ENCODE measurements at places on chromosomes 3 and 15.

DNA sequence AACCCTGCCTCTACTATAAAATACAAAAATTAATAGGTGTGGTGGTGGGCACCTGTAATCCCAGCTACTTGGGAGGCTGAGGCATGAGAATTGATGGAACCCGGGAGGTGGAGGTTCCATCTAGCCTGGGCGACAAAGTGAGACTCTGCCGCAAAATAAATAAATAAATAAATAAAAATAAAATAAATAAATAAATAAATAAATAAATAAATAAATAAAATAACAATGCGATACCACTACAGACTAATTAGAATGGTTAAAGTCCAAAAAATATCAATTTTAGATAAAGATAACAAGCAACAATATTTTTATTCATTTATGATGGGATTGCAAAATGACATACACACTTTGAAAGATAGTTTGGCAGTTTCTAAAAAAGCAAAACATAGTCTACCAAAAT lies 1131.5 kb downstream of the SI start:
- no peaks in the 10 kb centered on the region for H3K4me1 ChIP-seq
- no peaks in the 10 kb centered on the region for H3K36me3 ChIP-seq
- no peak for DNase-seq
- H3K27ac ChIP-seq: no peak overlapping the region
- no peak overlapping the region for H3K4me3 ChIP-seq

- H3K4me1 ChIP-seq: peaks cover 12% of the 10 kb centered on the region
- H3K4me3 ChIP-seq: no peak overlapping the region
- peaks cover 33% of the 10 kb centered on the region for H3K27me3 ChIP-seq
- no peaks in the 10 kb centered on the region for H3K36me3 ChIP-seq
- DNase-seq: no peak
These were observed 16.1 kb downstream of the SPTBN5 start for GRCh38 chr15:41877631-41878354.

- H3K27me3 ChIP-seq: no peaks in the 10 kb centered on the region
- no peak for DNase-seq
- H3K4me3 ChIP-seq: no peak overlapping the region
- no peaks in the 10 kb centered on the region for H3K4me1 ChIP-seq
These were observed 128.3 kb downstream of the SMAD6 start for GRCh38 chr15:66830358-66830757.

DNA sequence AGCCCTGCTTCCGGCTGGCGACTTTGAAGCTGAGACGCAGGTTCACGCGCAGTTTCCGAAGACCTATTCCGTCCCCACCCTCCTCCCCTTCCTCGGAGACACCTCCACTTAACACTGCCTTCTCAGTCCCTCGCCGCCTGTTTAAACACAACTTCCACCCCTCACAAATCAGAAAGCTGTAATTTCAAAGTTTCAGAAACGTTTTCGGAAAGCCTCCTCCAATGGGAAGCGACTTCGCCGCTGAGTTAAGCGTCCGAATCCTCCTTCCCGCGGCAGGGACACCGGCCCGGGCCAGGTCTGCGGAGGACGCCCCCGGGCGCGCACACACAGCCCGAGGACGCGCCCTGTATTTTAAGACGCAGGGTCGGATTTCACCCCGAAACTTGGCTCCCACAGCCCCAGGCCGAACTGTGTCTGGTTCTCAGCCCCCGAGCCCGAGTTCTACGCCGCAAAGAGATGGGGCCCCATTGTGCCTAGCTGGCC lies 559 bp upstream of the LRRN1 start:
- peaks cover 25% of the 10 kb centered on the region for H3K4me1 ChIP-seq
- peaks cover 45% of the 10 kb centered on the region for H3K27me3 ChIP-seq
- DNase-seq: no peak
- peak overlapping the region; percentile 57 for H3K4me3 ChIP-seq

- H3K4me3 ChIP-seq: no peak overlapping the region
- H3K36me3 ChIP-seq: no peaks in the 10 kb centered on the region
- no peak overlapping the region for H3K27ac ChIP-seq
- DNase-seq: peak; percentile 56
These were observed 33.8 kb downstream of the ALDH1L1 start for GRCh38 chr3:126146525-126147146.

- no peak overlapping the region for H3K4me3 ChIP-seq
- no peak overlapping the region for H3K27ac ChIP-seq
- H3K4me1 ChIP-seq: no peaks in the 10 kb centered on the region
- no peak for DNase-seq
These were observed 222.5 kb downstream of the SUCLG2 start for GRCh38 chr3:67431887-67432286.

DNA sequence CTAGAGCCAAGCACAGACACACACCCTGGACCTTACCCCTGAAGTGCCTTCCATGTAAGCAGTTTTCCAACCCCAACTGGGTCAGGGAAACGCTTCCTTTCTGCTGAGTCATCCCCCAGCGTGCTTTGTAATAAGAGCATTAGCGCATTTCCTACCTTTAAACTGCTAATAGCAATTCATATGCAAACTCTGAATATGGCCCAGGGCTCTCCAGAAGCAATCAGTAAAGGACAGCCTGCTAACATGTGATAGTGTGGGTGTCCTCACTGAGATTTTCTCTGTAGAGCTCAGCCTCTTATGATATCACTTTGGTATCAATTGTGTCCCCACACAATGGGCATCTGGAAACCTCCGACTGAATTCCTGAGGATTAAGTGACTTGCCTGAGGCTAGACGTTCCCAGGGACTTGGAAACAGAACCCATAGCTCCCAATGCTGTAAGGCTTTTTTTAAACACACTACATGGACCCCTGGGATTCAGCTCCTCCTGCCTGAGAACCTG lies 5.6 kb downstream of the GABRB3 start:
- H3K27me3 ChIP-seq: peaks cover 53% of the 10 kb centered on the region
- H3K4me1 ChIP-seq: peaks cover 8% of the 10 kb centered on the region
- no peak overlapping the region for H3K4me3 ChIP-seq
- H3K36me3 ChIP-seq: no peaks in the 10 kb centered on the region
- no peak overlapping the region for H3K27ac ChIP-seq
- DNase-seq: no peak

GRCh38 chr3:71495708-71496472 lies 87.6 kb downstream of the FOXP1 start:
- H3K27me3 ChIP-seq: no peaks in the 10 kb centered on the region
- H3K4me1 ChIP-seq: no peaks in the 10 kb centered on the region
- H3K4me3 ChIP-seq: no peak overlapping the region
- no peak for DNase-seq
- H3K36me3 ChIP-seq: no peaks in the 10 kb centered on the region

GRCh38 chr3:74832925-74833324 lies 218.5 kb upstream of the CNTN3 start:
- H3K4me1 ChIP-seq: no peaks in the 10 kb centered on the region
- no peak overlapping the region for H3K27ac ChIP-seq
- H3K4me3 ChIP-seq: no peak overlapping the region
- no peak for DNase-seq

DNA sequence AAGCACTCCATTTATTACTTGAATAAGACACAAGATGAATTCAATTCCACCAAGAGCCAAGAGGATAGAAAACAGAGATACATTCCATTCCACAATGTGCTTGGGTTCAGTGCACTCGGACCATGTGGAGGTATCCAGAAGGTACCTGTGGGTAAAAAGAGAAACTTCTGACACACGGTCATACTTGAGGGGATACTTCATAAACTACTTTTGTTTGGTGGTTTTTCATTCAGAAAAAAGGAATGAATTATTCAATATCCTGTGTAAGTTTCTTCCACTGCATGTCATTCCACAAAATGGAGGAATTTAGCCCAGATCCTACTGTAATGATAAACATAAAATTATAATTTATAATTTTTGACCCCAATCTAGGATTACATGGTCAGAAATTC lies 5.7 kb downstream of the TM4SF1 start:
- H3K36me3 ChIP-seq: no peaks in the 10 kb centered on the region
- no peaks in the 10 kb centered on the region for H3K27me3 ChIP-seq
- no peak overlapping the region for H3K27ac ChIP-seq
- no peak overlapping the region for H3K4me3 ChIP-seq
- no peak for DNase-seq
- H3K4me1 ChIP-seq: peaks cover 26% of the 10 kb centered on the region

DNA sequence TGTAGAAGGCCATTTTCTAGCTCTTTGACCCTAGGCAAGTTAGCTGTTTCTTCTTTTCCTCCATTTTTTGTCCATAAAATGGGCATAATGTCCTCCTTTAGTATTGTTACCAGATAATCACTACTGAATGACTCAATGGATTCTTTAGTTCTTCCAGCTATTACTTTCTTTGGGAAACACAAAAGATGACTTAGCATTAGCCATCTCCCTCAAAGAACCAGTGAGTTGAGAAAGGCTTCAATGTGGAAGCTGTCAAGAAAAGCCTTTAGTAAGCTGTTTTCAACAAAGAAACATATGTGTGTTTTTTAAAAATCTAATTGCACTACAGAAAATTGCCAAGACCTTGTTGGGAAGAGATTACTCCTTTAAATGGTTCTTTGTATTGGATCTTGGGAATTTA lies 135.7 kb downstream of the SLC9A9 start:
- no peaks in the 10 kb centered on the region for H3K27me3 ChIP-seq
- no peaks in the 10 kb centered on the region for H3K36me3 ChIP-seq
- DNase-seq: no peak
- no peak overlapping the region for H3K27ac ChIP-seq
- peaks cover 4% of the 10 kb centered on the region for H3K4me1 ChIP-seq

GRCh38 chr15:80106051-80106450 lies 46.6 kb downstream of the ZFAND6 start:
- no peaks in the 10 kb centered on the region for H3K27me3 ChIP-seq
- no peak for DNase-seq
- no peaks in the 10 kb centered on the region for H3K36me3 ChIP-seq
- no peak overlapping the region for H3K4me3 ChIP-seq
- no peaks in the 10 kb centered on the region for H3K4me1 ChIP-seq

- H3K4me1 ChIP-seq: no peaks in the 10 kb centered on the region
- H3K27ac ChIP-seq: no peak overlapping the region
- H3K36me3 ChIP-seq: no peaks in the 10 kb centered on the region
- H3K27me3 ChIP-seq: no peaks in the 10 kb centered on the region
- DNase-seq: no peak
These were observed 12.0 kb downstream of the TBC1D5 start for GRCh38 chr3:17730318-17730967.

DNA sequence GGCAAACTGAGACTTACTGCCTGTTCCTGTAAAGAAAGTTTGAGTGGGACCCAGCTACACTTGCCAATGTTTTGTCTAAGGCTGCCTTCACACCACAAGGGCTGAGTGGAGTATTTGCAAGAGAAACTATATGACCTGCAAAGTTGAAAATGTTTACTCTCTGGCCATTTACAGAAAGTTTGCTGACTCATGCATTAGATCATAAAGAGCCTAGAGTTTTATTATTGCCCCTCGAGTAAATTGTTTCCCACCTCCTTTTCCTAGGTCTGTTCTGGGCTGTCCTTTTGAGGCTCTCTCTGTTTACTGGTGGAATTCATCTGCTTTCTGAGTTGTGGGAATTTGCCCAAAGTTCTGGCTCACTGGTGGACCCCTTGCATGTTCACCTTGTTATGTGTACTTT lies 6.7 kb upstream of the PROK2 start:
- peaks cover 3% of the 10 kb centered on the region for H3K27me3 ChIP-seq
- no peak overlapping the region for H3K27ac ChIP-seq
- no peaks in the 10 kb centered on the region for H3K36me3 ChIP-seq
- H3K4me1 ChIP-seq: no peaks in the 10 kb centered on the region
- no peak overlapping the region for H3K4me3 ChIP-seq

DNA sequence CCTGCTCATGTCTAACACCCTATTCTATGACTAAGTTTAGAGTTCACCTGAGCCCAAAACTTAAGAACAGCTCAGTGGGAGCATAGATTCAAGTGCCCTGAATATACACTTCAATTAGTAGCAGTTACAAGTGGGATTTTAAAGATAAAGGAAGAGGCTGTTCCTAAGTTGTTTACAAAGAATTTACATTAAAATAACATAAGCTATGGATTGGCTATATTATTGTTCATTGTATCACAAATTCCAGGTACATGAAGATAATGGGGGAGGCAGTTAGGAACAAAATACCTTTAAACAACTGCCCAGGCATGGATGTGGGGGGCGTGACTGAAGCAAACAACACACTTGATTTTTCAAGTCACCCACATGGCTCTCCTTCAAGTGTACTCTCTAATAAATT lies 52.7 kb downstream of the ROPN1B start:
- no peak for DNase-seq
- H3K4me1 ChIP-seq: no peaks in the 10 kb centered on the region
- no peaks in the 10 kb centered on the region for H3K27me3 ChIP-seq
- H3K27ac ChIP-seq: no peak overlapping the region

- H3K27ac ChIP-seq: no peak overlapping the region
- H3K27me3 ChIP-seq: no peaks in the 10 kb centered on the region
- no peaks in the 10 kb centered on the region for H3K36me3 ChIP-seq
- H3K4me3 ChIP-seq: no peak overlapping the region
- no peak for DNase-seq
These were observed 16.3 kb upstream of the SMCO1 start for GRCh38 chr3:196531418-196531817.

GRCh38 chr3:50350213-50350526 lies 405 bp downstream of the NPRL2 start:
- H3K4me3 ChIP-seq: peak overlapping the region; percentile 91
- H3K27me3 ChIP-seq: no peaks in the 10 kb centered on the region
- peak overlapping the region; percentile 86 for H3K27ac ChIP-seq

- no peak overlapping the region for H3K27ac ChIP-seq
- no peaks in the 10 kb centered on the region for H3K4me1 ChIP-seq
- H3K36me3 ChIP-seq: no peaks in the 10 kb centered on the region
- no peak for DNase-seq
These were observed 6.6 kb upstream of the GPR171 start for GRCh38 chr3:151209654-151210053.

DNA sequence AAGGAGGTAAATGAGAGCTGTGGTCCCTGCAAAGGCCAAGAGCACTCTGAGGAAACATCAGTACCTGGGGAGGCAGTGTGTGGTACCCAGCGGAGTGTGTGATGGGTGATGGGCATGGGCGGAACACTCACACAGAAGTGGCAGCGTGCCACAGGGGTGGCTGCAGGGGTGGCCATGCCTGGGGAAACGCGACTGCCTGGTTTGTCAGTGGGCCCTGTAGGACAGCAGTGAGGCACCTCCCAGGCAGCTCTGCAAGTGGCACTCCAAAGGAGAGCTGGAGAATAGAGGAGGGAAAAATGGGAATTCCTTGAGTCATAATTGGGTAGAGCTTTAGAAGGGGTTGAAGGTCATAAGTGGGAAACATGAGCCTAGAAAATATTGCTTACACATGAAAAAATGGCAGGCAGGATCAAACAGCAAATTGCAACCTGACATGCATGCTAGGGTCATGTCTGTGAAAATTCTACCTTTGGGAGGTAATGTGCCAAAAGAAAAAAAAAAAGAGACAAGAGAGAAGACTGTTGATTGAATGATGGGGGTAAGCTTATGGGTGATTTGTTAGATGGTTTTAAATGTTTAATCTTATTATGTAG lies 138.4 kb downstream of the RPLP1 start:
- peaks cover 22% of the 10 kb centered on the region for H3K4me1 ChIP-seq
- DNase-seq: no peak
- no peak overlapping the region for H3K27ac ChIP-seq
- no peaks in the 10 kb centered on the region for H3K36me3 ChIP-seq
- H3K27me3 ChIP-seq: no peaks in the 10 kb centered on the region

GRCh38 chr3:142007710-142008399 lies 131.4 kb downstream of the ATP1B3 start:
- peaks cover 27% of the 10 kb centered on the region for H3K4me1 ChIP-seq
- H3K27ac ChIP-seq: no peak overlapping the region
- no peak for DNase-seq
- no peaks in the 10 kb centered on the region for H3K36me3 ChIP-seq
- H3K4me3 ChIP-seq: no peak overlapping the region

- no peaks in the 10 kb centered on the region for H3K27me3 ChIP-seq
- H3K4me1 ChIP-seq: no peaks in the 10 kb centered on the region
- peak within 1 kb of the TSS; percentile 95 for H3K27ac ChIP-seq
- H3K4me3 ChIP-seq: peak within 1 kb of the TSS; percentile 80
- peaks cover 4% of the 10 kb centered on the region for H3K36me3 ChIP-seq
These were observed at the start of gene TMF1 for GRCh38 chr3:69051756-69052471. Gene TMF1, minus strand, starts transcription at chr3:69052333. Its CDS starts 247 bp downstream, at chr3:69052086.

GRCh38 chr3:101253396-101253795 lies 67.0 kb downstream of the IMPG2 start:
- DNase-seq: no peak
- no peak overlapping the region for H3K4me3 ChIP-seq
- H3K27ac ChIP-seq: no peak overlapping the region
- H3K36me3 ChIP-seq: no peaks in the 10 kb centered on the region

Data from sigmoid colon (tissue), 7 donors.